C1 segment of cervical spinal cord (tissue), 14 donors: ENCODE measurements at places on chromosomes 3 and 15.

- no peak for DNase-seq
Observed at GRCh38 chr3:15839568-15839967, 41.8 kb upstream of the ANKRD28 start.

GRCh38 chr3:148289159-148289558 lies 408.5 kb upstream of the AGTR1 start:
- no peak for DNase-seq

DNA sequence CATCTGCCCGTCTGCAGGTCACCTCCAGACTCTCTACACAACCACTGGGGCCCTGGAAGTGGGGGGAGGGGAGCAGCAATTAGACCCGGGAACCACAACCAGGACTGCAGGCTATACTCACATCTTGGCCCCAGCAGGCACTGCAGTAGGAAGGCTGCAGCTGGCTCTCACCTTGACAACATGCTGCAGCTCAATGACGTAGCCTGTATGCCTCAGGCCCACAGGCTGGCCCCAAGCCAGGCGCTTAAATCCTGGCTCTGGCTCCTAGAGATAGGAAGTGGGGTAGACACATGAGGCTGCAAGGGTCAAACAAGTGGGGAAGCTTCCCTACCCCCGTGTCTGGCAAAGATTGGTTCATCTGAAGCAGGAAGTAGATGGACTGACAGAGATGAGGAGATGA lies 4.6 kb upstream of the QRICH1 start:
- no peak for DNase-seq

DNA sequence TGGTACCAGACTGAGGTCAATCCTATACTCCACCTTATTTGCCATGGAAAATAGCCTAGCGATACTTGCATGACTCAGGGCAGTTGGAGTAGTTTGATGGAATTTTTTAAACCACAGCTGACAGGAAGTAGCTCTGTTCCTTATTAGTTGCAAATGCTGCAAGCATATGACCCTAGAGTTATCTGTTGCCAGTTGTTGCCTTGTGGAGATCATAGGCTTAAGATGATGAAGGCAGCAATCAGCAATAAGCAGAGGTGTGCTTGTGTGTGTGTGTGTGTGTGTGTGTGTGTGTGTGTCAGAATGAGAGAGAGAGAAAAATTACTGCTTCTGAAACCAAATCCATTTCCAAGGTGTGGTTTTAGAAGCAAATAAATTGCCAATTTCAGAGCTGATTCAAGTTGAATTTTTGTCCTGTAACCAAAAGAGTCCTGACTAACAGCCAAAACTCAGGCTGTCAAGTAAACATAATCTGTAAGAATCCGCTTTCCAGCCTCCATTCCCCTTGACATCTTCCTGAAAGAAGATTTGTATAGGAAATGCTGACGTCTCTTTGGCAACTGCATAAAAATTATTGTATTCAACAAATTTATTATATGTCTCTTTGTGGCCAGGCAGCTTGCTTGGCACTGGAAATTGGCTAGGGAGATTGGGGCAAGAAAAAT lies 141.2 kb downstream of the SERPINI1 start:
- DNase-seq, result no peak

DNA sequence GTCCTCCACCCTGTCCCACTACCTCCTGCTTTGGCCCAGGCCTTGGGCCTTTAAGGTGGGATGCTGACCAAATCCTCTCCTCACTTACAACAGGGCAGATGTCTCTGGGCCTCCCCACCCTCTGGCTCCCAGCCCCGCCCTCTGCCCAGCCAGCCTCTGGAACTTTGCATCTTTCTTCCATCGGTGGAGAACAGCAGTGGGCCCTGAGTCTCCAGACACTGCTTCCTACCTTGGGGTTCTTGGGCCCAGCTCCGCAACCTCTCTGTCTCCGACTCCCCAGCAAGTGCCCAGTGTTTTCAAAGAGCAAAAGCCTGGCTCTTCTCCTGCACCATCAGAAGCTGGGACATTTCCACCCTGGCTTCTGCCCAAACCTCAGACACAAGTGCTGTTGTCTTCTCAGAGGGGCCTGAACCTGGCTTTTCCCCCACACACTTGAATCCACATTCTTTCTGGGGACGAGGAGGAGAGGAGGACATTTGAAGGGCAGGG lies 33.1 kb downstream of the MRAS start:
- peak; percentile 82 for DNase-seq

DNA sequence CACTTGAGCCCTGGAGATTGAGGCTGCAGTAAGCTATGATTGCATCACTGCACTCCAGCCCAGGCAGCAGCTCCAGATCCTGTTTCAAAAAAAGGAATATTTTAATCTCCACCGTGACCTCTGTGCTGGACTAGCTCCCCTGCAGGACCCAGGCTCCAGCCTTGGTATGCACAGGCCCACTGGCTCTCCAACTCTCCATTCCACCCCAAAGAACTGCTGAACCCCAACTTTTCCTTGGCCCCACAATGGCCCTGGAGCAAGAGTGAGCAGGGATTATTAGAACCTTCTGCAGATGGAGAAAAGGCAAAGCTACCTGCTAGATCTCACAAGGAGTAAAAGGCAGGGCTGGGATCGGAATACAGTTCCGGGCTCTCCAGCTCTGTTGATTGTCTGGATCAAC lies 32.8 kb upstream of the SFMBT1 start:
- no peak for DNase-seq

GRCh38 chr3:157160658-157161424 lies 894 bp upstream of the CCNL1 start:
- peak; percentile 76 for DNase-seq

- no peak for DNase-seq
Observed at GRCh38 chr15:45665261-45665660, 30.4 kb downstream of the SQOR start.

GRCh38 chr3:195260280-195260905 lies 10.6 kb downstream of the XXYLT1 start:
- DNase-seq, result no peak

DNA sequence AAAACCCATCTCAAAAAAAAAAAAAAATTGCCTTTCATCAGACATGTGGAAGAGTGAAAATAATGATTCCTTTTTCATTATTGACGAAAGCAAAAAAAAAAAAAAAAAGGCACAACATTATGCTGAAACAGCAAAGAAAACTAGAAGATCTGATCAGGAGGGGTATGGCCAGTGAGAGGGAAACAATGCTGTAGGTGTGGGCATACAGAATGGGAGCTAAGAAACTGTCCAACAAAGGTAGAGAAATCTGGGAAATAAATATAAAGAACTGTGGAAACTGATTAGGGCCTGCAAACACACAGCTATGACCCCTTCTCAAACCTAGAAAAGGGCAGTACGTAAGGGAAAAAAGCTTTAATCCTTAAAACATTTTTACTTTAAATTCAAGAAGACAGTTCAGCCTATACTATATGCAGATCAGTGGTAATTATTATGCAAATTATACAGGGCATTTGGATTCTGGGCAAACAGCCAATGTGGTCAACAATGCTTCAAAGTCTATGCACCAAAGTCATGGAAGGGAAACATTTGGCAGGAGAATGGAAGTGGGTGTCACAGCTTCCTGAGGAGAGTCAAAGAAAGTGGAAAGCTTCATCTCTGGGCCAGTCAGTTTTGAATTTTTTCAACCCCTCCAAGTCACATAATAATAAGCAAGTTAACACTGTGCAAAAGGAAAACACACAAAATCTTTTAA lies 68.3 kb upstream of the SLC12A8 start:
- DNase-seq, result peak; percentile 1

DNA sequence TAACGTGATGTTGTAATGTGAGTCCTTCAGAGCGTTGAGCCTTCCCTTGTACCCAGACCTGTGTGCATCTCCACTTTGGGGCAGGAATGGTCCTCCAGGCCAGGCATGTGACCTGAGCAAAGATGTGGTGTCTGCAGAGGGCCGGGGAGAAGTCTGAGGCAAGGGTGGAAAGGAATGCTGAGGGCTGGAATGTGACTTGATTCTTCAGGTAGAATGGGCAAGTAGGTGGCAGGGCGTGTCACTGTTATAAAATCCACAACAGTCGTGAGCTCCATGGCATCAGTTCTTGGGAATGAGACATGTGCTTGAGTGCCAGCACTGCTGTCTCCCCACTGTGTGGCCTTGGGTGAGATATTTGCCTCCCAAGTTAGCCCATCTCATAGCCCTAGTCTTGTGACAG lies 24.0 kb upstream of the BSN start:
- no peak for DNase-seq

DNA sequence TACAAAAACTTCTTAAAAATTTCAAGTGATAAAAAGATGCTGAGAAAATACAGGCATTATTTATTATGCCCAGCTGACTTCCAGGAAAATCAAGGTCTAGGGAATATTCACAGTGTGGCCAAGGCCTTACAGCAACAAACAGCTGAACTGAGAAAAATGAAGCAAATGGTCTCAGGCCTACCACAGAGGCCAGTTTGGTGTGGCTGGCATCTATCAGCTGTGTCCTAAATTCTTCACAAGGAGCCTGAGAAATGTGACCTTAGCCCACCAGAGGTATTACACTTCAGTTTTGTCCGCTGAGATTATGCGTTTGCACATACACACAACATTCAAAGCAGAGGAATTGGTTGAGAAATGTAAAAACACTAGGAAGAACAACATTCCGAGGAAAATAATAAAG lies 77.4 kb downstream of the ANP32A start:
- DNase-seq, result no peak

GRCh38 chr15:62026487-62027262 lies 33.6 kb downstream of the VPS13C start:
- no peak for DNase-seq
